HuH-7.5 (cell line): ENCODE measurements at places on chromosomes 7 and 10.

GRCh38 chr10:79195091-79195923 lies 126.5 kb downstream of the ZMIZ1 start:
- peak; percentile 75 for DNase-seq

DNA sequence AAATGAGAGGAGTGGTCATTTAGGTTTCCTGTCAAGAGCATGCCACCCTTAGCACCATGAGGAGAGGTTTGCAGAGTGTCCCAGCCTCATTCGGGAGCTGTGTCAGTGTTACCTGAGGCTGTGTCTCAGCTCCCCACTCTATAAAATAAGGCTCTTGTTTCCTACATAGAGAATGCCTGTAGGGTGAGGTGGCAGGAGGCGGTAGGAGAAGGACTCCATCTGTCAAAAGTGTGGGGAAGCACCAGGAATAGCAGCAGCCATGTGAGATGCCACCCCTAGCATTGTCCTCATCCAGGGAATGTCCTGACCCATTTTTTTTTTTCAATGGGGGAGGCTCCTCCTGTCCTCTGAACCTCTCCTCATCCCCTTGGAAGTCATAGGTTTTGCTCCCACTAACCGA lies 451.2 kb downstream of the PLXNA4 start:
- no peak for DNase-seq

- DNase-seq: no peak
Observed at GRCh38 chr10:76184647-76185046, 753.2 kb downstream of the LRMDA start.

- DNase-seq: no peak
Observed at GRCh38 chr10:7601023-7601656, 65.6 kb downstream of the ITIH5 start.

DNA sequence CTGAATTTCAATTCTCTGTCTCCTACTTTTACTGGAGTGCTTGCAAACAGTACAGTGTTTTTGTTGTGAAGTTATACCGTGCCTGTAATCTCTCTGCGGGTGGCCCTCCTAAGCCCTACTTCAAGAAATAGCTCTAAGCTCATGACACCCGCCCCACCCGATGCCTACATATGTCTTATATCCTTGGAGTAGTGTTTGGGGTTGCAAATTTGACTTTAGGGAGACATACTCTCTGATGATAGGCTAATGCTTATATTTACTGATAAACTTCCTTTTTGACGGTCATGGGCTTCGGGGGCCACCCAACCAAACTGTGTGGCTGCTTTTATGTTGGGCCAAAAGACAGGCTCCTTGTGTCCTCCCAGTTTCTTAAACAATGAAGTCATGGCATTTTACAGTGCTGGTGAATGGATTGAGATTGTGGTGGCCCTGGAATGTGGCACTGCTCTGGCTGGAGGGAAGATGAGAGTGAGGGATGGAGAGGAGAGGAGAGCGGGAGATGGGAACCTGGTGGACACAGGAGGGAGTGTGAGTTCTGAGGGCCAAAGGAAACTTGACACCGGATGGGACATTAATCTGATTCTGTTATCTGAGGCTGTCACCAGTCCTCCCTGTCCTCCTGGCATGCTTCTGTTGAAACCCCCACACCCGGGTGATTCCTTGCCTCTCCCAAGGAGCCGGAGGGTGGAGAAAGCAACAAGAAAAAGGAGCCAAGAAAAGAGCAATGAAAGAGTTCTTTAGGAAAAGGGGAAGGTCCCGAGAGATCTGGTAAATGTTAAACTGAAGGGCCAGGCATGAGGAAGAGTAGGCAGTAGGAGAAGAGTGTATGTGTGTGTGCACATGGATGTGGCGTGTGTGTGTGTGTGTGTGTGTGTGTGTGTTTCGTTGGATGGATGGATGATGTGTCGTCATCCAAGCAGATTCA lies 113.3 kb downstream of the TCF7L2 start:
- no peak for DNase-seq

DNA sequence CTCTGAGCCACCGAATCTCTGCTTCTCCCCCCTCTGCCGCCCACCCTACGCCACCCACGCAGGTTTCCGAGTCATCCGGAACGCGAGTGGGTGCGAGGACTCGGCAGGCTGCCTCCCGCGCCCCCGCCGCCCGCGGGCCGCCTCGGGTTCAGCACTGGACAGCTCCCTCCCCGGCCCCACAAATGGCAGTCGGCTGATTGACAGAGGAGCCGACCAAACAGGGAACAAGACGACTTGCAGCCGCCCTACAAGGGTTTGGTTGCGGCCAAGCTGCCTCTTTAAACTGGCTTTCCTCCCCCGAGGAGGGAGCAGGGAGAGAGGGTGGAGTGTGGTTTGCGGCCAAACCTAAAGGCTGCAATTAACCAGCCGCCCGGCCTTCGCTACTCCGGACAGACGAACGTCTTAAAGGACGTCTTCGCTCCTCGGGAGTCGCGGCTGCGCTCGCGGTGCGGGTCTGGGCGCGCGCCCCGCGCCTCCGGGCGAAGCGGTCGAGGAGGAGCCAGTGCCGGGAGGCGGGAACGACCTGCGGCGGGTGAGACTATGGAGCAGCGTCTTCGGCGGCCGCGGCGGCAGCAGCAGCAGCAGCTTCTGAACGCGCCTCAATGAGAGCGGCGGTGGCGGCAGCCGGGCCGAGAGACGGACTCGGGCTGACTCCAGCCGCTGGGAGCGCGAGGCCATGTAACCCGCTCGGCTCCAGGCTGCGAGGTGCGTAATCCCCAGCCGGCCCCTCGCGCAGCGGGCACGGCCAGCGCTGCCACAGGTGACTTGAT lies at the start of gene GPR158:
Gene GPR158 (plus strand): TSS at position 541 of the 770 bp plus-strand sequence. CDS start 420 bp downstream, outside the sequence.
- peak; percentile 77 for DNase-seq

DNA sequence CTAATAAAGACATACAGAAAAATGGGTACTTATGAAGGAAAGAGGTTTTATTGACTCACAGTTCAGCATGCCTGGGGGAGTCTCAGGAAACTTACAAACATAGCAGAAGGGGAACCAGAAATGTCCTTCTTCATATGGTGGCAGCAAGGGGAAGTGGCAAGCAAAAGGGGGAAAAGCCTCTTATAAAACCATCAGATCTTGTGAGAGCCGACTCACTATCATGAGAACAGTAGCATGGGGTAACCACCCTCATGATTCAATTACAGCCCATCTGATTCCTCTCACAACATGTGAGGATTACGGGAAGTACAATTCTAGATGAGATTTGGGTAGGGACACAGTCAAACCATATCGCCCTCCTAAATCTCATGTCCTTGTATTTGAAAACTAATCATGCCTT lies 1305.4 kb upstream of the SORCS1 start:
- DNase-seq: no peak

- no peak for DNase-seq
Observed at GRCh38 chr7:133820584-133820983, 306.6 kb upstream of the LRGUK start.

DNA sequence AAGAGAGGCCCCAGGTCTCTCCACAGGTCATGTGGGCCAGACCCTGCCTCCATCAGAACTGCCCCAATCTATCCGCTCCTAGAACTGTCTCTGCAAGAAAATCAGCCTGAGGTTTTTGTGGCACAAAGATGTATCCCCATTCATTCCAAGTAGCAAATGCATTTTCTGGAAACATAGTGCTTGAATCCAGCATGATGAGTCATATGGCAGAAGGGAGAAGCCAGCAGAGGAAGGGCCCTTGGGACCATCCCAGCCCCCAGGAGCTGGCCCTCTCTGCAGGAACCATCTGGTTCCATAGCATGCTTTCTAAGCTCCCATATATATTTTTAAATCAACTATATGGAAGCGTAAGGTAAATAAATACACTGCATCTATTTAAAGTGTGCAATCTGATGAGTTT lies 563.2 kb downstream of the GALNT17 start:
- DNase-seq: no peak

- DNase-seq: no peak
Observed at GRCh38 chr7:7895754-7896153, 72.8 kb upstream of the GLCCI1 start.

- no peak for DNase-seq
Observed at GRCh38 chr10:92542458-92542857, 31.4 kb downstream of the IDE start.

DNA sequence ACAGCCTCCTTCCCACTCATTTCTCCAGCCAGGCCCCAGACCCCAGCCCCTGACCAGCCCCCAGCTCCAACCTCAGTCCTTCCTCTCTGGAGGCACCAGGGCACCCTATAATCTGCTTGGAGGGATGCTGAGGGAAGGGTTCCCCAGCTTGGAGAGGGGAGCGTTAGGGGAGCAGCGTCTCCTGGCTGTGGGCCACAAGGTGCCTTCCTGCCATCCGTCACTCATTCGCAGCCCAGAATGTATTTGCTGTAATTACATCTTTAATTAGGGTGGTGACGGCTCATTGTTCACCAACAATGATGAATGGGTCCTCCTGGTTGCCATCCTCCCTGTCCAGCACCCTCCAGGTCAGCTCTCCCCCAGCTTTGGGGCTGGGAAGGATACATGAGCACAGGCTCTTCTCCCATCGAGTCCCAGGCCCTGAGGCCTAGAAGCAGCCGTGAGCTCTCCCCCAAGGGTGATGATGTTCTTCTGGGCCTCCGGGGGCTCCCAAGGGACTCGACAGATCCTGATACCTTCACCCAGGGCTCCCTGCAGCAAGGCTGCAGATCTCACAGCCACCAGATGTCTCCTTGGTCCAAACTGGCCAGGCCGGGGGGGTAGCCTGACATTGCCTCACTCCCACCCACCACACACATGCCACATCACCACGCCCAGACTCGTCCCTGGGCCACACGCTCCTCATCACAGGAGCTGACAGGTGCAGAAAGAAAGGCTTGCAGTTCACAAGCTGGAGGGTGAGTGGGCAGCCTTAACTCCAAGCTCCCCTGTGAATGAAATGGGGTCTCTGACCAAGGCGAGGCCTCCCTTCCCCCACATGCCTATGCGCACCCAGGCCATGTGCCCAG lies 26.8 kb downstream of the POLL start:
- no peak for DNase-seq

DNA sequence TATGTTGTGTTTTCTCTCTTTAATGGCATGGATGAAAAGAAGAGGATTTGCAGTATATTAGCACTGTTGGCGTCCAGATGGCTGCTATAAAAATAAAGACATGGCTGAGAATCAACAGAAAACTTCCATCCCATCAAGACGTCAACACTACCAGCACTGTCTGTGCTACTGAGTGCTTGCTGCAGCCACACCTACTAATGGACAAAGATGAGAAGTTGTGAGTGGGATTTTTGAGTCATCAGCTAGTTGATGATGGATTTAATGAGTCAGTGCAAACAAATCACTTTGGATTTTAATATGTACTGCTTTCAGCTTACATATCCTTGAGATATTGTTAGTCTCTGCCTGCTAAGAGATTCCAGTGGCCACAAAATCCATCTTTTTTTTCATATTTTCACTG lies 631.0 kb upstream of the ANKRD30A start:
- DNase-seq: no peak

DNA sequence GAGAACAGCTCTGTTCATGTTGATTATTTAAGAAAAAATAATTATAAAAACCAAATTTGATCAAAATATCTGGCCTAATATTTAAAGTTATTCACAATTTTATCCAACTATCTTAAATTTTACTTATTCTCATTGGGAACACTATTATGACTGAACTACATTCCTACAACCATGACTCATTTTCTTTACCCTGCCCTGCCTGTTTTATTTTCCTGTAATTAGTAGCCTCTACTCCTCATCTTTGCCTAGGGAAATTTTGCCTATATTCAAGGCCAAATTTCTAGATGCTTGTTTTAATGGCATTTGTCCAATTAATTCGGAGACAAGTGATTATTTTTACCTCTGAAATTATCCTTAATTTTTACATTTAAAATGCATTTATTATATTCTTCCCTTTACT lies 289.7 kb upstream of the TMEM229A start:
- DNase-seq: no peak

GRCh38 chr7:149873970-149874643 lies 338 bp downstream of the ATP6V0E2 start:
- no peak for DNase-seq

- peak; percentile 11 for DNase-seq
Observed at GRCh38 chr10:91043173-91043910, 122.5 kb upstream of the ANKRD1 start.

DNA sequence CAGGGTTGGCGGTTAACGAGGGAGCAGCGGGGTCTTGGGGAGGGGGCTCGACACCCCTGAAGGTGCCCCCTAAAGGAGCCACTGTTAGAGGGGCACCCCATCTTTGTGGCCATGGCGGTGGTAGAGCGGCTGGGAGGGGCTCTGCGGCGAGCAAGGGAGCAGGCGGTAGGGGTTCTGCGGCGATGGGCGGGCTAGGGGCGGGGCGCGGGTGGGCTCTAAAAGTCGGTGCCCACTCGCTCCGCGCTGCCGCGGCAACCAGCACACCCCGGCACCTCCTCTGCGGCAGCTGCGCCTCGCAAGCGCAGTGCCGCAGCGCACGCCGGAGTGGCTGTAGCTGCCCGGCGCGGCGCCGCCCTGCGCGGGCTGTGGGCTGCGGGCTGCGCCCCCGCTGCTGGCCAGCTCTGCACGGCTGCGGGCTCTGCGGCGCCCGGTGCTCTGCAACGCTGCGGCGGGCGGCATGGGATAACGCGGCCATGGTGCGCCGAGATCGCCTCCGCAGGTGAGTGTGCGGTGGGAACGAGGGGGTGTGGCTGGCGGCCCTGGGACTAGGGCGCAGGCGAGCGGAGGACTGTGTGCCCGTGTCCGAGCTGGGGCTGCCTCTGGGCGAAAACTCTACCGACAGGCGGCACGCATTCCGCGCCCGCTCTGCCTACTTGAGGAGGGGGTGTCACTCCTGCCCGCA lies at the start of gene MEST:
Gene MEST (plus strand): TSS at position 245 of the 682 bp plus-strand sequence. CDS start 229 bp downstream, at position 474.
- DNase-seq: no peak

GRCh38 chr10:98267894-98268693 lies at the start of gene LOXL4:
LOXL4 (minus strand) TSS chr10:98268194; CDS start chr10:98263019, 5,175 bp downstream.
- DNase-seq: peak; percentile 65

- DNase-seq: no peak
Observed at GRCh38 chr7:22373911-22374310, 17.0 kb upstream of the RAPGEF5 start.

GRCh38 chr7:158414002-158414401 lies 173.6 kb downstream of the PTPRN2 start:
- DNase-seq: no peak

GRCh38 chr7:116797612-116798011 lies 64.8 kb upstream of the CAPZA2 start:
- no peak for DNase-seq

GRCh38 chr10:34817054-34817453 lies 2.0 kb upstream of the PARD3 start:
- no peak for DNase-seq

DNA sequence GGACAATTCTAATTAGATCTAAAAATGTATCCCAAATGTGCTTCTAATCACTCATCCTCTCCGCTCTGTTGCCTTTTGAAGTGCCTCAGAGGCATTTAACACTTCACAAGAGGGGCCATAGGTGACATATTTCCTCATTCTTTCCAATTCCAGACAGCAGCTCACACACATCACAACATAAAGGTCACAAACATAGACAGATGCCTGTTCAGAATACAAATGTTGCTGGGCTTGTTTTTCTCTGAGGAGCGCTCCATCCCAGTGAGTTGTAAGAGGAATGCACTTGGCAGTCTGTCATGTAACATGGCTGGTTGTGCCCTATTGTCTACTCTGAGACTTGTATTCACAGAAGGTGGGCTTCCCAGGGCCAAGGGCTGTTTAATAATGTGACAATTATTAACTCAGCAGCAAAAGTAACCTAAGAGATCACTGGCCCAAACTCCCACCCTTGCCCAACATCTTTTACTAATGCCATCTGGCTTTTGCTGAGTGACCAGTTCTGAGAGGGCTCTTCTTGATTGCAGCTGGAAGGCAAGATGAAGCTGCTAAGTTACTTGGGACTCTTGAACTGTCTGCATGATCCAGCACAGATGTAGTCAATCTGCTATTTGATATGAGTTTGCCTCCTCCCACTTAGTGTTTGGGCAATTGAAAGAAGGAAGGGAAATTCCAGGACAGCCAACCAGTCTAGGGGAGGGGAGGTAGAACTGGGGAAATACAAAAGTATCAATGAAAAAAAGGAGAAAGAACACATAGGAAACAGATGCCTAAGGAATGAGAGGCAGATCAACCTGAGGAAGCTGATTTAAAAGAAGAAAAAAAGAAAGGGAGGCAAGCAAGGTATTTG lies 13.6 kb downstream of the PON2 start:
- DNase-seq: no peak
